ENCODE measurements at places on chromosomes 7 and 10.

DNA sequence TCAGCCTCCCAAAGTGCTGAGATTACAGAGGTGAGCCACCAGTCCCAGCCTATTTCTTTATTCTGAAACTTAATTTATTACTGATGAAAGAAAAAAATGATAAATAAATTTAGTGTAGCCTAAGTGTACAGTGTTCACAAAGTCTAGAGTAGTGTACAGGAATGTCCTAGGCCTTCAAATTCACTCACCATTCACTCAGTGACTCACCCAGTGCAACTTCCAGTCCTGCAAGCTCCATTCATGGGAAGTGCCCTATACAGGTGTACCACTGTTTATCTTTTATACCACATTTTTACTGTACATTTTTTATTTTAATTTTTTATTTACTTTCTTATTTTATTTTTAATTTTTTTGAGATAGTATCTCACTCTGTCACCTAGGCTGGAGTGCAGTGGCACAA, 12.2 kb downstream of the MRLN start:
- no peak for DNase-seq

GRCh38 chr7:159136846-159137245, 7.8 kb downstream of the VIPR2 start:
- DNase-seq, result no peak

DNA sequence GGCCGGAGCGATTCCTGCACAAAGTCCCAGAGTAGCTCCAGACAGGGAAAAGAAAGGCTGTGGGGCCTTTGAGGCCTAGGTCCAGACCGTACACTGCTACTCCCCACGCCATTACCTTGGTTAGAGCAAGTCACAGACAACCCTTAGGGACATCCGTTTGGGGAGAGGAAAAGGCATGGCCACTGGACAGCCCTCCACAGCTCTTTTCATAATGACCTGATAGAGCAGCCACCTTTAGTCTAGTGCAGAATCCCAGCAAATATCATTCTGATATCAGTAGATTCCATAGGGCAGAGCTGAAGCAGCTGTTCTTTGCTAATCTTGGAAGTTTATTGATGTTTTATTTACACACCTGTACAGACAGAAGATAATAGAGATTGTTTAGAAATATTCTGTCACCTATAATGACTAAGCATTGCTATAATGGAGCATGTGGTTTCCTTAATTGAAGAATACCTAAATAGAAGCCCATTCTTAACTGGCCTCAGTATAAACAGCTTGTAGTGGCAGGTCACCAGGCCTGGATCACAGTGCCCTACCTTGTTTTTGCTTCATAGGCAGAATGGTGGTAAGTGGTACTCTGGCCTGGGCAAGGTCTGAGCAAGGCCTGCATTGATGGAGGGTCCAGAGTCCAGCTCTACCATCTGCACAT, 27.9 kb downstream of the OGDH start:
- no peak for DNase-seq

- DNase-seq, result no peak
These were observed at the start of gene ADARB2 for GRCh38 chr10:1737222-1738061. Gene ADARB2, minus strand, starts transcription at chr10:1737525.

DNA sequence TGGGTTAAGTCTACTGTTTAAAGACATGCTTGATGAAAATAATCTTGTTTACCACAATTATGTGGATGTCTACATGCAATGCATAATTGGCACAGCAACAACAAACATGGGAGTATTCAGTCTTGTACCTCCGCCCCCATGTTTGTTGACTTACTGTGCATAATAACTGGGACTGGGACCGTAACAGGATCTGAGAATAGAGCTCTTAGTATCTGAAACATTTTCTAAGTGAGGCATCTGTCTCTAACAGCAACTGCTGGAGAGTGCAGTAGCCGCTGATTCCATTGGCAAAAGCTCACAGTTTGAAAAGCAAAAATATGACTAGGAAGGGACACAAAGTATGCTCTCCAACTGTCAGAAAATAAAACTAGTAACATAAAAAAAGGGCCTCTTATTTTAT, 61.6 kb downstream of the ENO4 start:
- no peak for DNase-seq

DNA sequence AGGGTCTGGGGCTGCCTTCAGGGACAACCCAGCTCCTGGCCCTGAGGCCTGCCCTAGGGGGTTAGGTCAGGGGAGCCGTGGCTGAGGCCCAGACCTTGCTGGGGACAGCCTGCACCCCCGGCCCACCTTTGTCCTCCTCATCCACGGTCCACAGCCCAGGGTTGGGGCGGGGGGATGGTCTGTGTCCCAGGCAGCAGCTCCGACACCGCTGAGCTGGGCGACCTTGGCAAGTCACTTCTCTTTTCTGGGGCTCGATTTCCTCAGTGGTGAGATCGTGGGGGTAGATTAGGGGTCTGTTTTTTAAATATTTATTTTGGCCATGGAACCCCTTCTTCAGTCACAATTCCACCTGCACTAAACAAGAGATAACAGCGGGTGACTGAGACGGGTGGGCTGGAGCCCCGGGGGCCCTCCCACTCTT, 30.9 kb downstream of the DNAJB12 start:
- DNase-seq, result no peak

DNA sequence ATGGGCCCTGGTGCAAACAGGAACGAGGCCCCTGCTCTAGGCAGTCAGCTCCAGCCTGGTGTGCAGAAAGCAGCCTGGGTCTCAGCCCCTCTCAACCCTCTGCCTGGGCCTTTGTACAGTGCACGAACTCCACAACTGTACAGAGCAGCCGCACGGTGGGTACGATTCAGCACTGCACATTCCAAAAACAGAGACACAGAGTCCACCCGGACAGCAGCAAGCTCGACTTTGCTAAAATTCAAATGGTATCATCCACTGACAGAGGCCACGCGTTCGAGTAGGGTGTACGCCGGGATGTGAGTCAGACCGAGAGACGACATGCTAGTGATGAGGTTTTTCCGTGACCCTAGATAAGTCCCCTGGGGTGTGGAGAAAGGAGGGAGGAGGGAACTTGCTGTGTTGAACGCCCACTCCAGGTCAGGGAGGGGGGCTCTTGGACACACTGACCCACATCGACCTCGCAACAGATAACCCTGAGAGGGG, 65.6 kb upstream of the PDGFA start:
- no peak for DNase-seq
